ENCODE measurements at places on chromosomes 7 and 10.

GRCh38 chr7:134804854-134805253, 25.4 kb downstream of the CALD1 start:
- DNase-seq, result no peak

GRCh38 chr7:39313974-39314373, 252.2 kb upstream of the YAE1 start:
- no peak for DNase-seq

DNA sequence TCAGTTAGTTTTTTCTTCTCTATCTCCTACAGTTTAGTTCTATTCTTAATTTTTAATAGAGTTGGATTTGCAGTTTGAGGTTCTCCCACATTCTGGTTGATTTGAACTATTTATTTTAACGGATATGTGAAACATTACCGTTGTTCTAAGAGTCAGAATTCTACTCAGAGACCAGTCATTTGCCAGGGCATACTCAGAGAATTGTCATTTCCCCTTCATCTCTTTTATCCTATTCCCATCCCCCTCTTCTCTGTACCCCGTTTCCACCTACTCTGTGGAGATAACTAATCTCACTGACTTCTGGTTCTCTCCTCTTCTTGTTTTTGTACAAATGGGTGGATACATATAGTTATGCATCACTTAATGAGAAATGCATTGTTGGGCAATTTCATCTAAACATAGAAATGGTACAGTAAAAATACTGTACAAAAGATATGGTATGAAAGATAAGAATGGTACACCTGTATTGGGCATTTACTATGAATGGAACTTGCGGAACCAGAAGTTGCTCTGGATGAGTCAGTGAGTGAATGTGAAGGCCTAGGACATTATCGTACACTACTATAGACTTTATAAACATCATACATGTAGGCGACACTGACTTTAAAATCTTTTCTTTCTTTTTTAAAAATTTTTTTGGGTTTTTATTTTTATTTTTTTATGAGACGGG, 53.1 kb downstream of the INPP5F start:
- no peak for DNase-seq

DNA sequence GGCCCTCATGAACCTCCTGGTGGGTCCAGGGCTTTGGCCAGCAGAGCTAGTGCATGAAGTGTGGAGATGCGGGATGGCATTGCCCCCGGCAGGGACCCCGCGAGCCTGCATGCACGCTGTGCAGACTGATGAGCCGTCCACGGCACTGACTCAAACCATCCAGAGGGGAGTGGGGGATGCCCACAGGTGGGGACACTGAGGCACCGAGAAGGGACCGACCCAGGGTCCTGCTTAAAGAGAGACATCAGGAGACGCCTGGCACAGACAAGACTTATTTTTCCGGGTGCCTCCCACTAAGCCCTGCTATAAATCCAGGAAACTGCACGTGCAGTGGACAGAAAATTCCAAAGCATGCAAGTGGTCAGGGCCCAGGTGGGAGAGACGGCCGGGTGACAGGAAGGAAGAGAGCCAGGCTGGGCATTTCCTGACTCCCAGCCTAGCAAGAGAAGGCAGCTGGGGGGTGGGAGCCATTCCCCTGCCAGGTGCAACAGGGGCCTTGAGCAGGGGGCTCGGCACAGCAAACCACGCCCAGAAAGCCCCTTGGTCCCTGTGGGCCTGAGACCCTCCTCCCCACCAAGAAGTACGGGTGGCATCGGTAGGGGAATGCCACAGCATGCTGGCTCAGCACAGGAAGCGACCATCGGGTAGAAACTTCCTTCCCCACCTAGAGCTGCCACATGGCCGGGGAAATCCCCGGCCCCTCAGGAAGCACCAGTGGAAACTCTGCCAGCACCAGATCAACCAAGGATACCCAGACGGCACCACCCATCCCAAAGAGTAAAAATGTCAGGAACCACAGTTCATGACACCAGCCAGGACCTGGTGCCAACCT, 91.5 kb downstream of the FOXL3 start:
- no peak for DNase-seq

GRCh38 chr10:49106451-49106850, 8.9 kb downstream of the VSTM4 start:
- DNase-seq, result no peak
